ENCODE measurements at places on chromosomes 4 and X.

GRCh38 chr4:148211533-148211932 lies 230.7 kb downstream of the NR3C2 start:
- no peak for DNase-seq

GRCh38 chr4:144399927-144400326 lies 246.0 kb upstream of the HHIP start:
- DNase-seq: no peak

- no peak for DNase-seq
These were observed 31.0 kb upstream of the PPARGC1A start for GRCh38 chr4:23920716-23921446.

- DNase-seq: no peak
These were observed 51.7 kb downstream of the PIR start for GRCh38 chrX:15441464-15441863.

GRCh38 chr4:185210102-185210981 lies 944 bp downstream of the SNX25 start:
- no peak for DNase-seq
